GOT3 (cell line): ENCODE measurements at places on chromosomes 2 and 18.

DNA sequence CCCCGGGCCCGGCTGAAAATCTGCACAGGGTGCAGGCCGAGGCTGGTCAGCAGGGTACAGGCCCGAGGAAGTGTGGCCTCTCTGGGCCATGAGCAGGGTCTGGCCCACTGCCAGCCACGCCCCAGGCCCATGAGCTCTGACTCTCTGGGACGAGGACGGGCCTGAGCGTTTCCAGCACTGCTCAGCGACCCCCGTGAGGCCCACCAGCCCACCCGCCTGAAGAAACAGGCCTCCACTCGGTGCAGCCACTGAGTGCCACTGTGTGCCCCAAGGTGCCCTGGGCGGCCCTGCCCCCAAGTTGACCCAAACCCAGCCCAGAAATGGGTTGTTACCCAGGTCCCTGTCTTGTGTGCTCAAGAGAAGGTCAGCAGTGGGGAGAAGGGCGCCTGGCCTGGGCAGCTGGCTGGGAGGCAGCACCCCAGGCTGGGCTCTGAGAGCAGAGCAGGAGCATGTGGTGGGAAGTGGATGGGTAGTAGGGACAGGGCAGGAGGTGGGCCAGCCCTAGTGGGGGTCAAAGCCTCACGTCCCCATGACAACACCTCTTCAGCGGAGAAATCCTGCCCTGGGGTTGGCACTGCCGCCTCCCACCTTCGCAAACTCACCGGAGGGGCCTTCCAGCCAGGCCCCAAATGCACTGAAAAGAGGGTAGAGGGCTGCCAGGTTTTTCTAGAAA is 2.1 kb upstream of the SNED1 start:
- DNase-seq = no peak

GRCh38 chr2:1975060-1975459 is 230.7 kb upstream of the PXDN start:
- no peak for DNase-seq

DNA sequence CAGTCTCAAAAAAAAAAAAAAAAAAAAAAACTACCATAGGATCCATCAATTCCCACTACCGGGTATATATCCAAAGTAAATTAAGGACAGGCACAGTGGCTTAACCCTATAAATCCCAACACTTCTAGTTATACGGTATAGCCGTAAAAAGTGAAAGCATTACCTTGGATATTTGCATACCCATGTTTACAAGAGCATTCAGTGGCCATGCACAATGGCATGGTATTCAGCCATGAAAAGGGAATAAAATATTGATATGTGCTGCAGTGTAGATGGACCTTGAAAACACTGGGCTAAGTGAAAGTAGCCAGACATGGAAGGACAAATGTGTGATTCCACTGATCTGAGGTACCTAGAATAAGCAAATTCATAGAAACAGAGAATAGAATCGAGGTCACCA is 111.8 kb upstream of the CAB39 start:
- no peak for DNase-seq

DNA sequence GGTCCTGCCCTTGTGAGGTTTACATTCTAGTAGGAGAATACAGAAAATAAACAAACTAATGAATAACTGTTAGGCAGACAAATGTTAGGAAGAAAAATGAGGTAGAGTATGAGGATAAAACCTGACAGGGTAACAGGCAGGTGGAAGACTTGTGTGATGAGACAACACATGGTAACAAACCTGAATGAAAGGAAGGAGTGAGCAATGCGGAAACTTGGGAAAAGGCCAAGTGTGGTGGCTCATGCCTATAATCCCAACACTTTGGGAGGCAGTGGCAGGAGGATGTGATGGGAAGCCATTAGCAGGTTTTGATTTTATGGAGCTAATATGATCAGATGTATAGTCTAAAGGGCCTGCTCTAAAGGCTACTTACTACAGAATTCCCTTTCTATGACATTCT is 74.2 kb downstream of the INO80D start:
- DNase-seq = no peak

DNA sequence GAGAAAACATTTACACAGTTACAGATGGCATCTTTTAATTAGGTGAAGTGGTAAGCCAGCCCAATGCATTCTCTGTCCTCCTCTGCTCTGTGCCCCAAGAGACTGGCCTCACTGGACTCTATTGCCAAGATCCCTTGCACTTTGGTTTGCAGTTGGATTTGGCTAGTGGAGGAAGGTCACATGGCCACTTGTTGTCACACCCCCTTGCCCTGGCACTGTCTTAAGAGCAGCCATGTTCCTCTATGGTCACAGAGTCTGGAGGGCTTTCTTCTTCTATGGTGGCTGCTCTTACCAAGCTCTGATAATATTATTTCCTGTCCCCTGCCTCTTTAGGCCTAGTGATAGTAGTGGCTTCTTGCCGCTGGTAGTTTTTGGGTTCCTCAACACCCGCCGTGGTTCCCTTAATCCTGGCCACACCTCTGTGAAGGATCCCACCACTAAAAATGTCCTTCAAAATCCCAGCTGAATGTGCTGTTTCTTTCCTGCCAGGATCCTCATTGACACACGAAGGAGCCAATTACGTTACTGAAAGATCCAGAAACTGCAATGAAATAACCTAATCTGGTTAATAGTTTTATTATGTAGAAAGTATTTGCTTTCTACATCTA is 111.1 kb downstream of the CDC42EP3 start:
- DNase-seq = no peak

DNA sequence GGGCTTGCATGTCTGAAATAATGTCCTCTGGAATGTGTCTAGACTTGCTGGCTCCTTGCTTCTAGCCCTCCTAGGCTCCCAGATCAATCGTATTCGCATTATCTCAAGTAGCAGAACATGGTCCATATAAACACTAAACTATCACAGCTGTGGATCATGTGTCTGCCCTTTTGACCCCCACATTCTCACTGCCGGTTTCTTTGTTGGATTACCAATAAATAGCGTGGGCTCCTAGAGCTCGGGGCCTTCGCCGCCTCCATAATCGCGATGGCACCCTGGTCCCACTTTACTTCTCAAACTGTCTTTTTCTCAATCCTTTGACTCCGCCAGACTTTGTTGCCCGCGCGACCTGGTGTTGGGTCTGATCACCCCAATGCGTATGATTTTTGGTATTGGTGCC is 6.3 kb upstream of the SCYGR8 start:
- DNase-seq = no peak

GRCh38 chr2:182907081-182907830 is 40.8 kb upstream of the FRZB start:
- DNase-seq = no peak

DNA sequence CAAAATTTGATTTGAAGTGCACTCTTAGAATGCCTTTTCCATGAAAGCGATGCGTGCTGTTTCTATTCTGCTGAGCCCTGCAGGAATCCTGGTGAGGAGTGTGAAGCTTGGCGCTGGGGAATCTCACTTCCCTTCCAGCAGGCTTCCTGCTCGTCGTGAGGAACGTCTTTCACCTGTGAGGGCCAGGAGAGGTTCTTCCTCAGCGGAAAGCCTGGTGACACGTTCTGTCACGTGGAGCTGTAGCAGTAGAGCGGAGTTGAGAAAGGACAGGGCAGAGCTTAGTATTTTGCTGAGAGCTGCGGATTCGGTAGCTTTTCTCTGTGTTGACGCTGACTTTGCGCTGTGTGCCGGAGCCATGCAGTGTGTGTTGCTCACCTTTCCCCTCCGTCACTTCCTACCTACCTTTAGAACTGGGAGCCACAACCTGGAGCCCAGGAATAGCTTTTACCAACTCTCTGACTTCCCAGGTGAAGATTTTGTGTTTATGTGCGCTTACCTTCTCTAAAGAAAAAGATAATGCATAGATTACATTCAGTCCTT is 294.8 kb downstream of the PTGR3 start:
- DNase-seq = no peak

- no peak for DNase-seq
Measured at GRCh38 chr2:172248381-172248780, 145.7 kb upstream of the DLX2 start.

- DNase-seq = no peak
Measured at GRCh38 chr2:143890798-143891197, 629.1 kb downstream of the ZEB2 start.

DNA sequence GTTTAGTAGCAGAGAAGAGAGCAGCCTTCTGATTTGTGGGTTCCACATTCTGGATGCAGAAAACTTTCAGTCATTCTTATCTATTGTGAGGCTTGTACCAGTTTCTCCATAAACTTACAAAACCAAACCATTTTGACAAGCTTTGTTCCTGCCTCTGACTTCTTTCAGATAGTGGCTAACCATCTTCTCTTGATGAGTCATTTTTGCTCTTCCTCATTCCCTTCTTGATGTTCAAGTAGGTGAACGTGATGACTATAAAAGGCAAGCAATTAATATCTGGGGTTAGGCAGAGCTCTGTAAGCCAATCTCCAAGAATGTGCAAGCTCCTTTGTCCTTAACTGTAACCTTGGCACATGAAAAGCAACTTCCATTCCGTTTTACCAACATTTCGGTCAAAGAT is 2083.1 kb upstream of the PIK3C3 start:
- DNase-seq = no peak

GRCh38 chr2:201966691-201967438 is 66.8 kb upstream of the FZD7 start:
- no peak for DNase-seq

GRCh38 chr2:95025406-95026319 is at the start of gene MAL:
TSS of gene MAL (plus strand) at chr2:95025708. CDS start at chr2:95025793, 85 bp downstream.
- DNase-seq = no peak

DNA sequence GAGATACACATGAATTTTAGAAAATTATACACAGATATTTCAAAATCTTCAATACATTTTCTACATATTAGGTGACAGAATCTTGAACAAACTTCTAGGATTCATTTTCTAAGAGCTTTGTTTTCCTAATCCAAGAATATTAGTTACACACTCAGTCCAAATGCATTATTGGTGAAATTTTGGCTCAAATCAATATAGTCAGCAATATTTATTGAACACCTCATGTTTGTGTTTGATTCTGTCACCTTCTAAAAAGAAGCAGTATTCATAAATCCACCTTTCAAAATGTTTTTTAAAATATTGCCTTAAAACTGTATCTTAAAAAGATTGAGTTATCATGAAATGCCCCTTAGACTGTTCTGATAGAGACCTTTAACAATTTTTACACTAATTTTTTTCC is 40.2 kb downstream of the KCNH7 start:
- DNase-seq = no peak

GRCh38 chr18:36058674-36059073 is 8.7 kb downstream of the RPRD1A start:
- no peak for DNase-seq

DNA sequence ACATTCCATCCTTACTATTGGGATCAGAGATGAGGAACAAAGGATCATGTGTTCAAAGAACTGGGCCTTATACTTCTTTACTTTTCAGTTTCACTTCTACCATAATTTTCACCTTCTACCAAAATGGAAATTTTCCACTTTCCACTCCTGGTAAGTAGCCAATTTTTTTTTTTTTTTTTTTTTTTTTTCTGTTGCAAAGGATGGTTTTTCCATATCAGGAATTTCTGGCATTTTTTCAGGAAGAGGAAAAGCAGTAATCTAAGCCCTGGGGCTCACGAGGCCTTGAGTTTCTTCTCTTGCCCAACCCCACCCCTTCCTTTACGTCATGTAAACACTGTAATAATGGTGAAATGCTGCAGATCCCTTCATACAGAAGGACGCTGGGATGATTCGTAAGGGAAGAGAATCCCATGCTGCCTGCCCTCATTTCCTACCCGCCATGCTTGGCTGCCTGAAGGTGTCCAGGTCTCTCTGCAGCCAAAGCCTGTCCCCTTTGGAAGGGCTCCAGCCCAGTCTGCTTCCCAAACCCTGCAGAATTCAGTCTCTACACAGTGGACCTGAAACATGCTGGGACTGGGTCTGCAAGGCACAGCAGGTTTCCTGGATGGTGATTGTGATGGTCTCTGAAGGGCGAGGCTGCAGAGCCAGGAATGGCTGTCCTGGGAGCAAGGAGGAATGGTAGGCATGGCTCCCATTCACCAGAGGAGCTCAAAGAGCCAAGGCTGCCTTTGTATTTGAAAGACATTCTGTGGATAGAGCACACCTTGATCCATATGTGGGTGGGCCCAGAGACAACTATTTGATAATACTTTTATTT is 57.0 kb downstream of the EFR3B start:
- no peak for DNase-seq

DNA sequence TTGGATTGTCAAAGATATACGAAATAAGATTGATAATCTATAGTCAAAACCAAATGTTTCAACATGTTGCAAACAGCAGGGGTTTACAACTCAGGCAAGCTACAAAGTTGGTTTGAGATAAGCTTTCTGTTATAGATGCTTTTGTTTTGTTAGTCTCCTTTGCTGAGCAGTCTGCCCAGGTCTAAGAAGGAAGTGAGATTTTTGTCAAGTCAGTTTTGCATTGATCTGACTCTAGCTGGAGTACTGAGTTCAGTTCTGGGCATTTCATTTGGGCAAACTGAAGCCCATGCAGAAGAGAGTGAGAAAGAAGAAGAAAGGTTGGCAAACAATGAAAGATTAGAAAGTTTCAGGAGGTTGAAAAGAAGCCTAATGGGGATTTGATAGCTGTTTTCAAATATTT is 983.0 kb upstream of the SLC39A10 start:
- no peak for DNase-seq

DNA sequence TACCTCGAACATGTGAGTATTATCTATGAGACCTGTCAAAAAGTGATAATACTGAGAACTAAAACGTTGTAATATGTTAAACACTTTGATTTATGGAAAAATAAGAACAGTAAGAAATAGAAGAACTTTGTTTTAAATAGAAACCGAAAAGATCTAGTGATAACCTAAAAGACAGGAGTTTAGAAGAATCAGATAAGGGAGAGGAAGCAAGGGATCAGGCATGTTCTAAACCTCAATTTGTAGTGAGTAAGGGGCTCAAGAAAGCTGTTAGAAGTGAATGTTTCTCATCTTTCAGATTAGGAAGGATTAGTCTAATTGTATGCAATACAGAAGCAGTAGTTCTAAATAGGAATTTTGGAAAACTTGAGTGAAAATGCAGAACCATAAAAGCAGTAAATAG is 168.7 kb upstream of the MYO3B start:
- no peak for DNase-seq

DNA sequence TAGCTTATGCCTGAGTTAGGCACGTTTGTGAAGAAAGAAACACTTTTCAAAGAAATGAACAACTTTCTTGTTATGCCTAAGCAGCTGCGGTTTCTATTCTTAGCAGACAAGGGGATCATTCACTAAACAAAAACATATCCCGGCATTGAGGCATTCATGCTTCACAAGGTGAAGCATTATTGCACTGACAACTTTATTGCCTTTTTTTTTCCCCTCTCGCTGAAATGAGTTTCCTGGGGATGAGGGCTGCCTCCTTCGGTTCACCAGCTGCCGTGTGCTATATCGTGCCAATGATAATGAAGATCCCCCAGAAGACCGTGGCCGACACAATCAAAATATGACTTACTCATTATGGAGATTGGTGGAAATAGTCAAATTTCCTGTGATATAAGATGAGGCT is 288.2 kb upstream of the ST6GAL2 start:
- no peak for DNase-seq

DNA sequence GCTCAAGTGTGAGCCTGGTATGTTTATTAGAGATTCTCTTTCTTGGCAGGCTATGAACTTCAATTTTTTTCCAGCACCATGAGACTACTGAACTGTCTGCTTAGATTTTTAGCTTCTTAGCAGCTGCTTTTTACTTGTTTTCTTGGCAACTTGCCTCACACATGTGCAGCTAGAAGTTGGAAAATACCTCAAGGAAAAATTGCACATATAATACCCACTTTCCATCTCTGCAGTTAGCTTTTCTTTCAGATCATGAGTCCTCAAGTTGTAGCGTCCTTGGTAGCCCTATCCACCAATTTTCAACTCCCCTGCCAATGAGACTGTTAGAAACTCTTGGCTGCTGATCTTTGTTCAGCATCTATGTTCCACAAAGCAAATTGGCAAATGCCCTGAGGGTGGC is 302.1 kb downstream of the HRH4 start:
- no peak for DNase-seq
